ENCODE measurements at places on chromosomes 5 and 9.

DNA sequence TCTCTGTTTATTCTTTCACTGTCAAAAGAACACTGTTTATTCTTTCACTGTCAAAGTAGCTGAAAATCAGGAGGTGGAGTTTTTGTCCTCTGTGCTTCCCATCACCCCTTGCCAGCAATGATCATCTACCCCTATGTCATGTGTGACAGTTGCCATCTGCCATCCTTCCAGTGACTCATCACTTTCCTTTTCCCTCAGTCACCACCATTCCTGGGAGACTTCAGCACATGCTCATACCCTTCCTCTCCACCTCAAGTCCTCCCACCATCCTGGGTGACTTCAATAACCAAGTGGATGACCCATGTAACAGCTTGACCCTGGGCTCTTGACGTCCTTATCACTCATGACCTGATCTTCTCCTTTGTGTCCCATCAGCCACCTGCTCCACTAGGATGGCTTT lies 43.3 kb upstream of the RASEF start:
- DNase-seq: no peak

- DNase-seq: no peak
Observed at GRCh38 chr5:89097103-89097502, 214.1 kb upstream of the MEF2C start.

DNA sequence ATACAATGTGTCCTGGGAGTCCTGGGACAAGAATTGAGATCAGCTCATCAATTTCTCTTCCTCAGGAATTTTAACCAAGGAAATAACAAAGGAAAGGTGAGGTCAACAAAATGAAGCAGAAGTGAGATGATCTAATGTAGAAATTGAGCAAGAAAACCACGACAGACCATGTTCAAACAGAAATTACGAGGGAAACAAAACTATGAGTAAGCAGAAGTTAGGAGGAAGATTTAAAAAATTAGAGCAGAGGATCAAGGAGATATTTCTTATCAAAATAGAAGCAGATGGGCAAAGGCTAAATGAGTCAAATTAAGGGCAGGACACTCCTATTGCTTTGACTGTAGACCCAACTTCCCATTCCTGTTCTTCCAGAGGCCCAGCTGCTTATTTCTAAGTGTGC lies 97.4 kb downstream of the HINT1 start:
- peak; percentile 2 for DNase-seq

GRCh38 chr5:124536333-124536732 lies 210.1 kb downstream of the ZNF608 start:
- DNase-seq: no peak

- peak; percentile 88 for DNase-seq
Observed at GRCh38 chr5:43039471-43040286, 440 bp downstream of the ANXA2R start.

DNA sequence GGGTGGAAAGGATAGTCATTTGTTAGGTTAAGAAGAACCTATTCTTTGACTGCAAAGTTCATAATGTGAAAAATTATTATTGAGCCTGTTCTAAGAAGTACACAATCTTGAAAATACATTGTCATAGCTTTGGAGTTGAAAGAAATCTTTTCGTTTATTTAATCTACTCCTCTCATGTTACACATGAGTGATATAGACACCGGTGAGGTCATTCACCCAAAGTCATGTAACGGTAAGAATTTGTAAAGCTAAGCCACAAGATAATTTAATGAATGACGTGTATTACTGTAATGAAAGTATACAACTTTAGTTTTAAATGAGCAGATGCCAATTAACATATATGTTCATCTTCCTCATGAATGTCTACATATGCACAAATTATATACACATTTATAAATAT lies 284.1 kb upstream of the PDE4D start:
- peak; percentile 39 for DNase-seq

GRCh38 chr5:74903165-74903787 lies 37.1 kb upstream of the FAM169A start:
- no peak for DNase-seq

- no peak for DNase-seq
Observed at GRCh38 chr5:7680260-7680659, 170.7 kb downstream of the CFAP90 start.

DNA sequence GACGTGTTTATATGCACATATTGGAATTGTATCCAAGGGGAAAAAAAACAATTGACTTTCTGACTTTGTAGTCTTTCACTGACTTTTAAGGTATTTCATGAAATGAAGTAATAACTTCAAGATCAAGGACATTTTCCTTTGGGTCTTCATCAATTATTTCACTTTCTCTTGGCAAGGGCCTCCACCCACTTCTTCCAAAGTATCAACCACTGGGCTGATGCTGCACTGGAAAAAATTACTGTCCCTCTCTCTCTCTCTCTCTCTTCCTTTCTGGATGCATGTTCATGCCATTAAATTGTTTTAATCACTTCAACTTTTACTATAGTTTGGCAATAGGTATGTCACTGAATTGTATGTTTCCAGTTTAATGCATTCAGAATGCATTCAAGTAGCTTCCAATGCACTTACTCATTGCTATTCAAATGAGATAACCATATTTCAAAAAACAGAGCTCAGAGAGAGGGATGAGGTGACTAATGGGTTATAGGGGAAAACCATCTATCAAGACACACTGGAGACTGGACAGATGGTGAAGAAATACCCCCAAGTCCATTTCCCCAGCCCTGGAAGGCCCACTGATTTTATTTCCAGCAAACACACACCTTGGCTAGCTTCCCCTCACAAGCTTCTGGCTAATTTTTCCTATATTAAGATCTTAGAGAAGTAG lies 585.3 kb downstream of the EBF1 start:
- peak; percentile 94 for DNase-seq

- DNase-seq: no peak
Observed at GRCh38 chr9:84424931-84425330, 84.4 kb upstream of the SLC28A3 start.

- peak; percentile 65 for DNase-seq
Observed at GRCh38 chr5:158513490-158514318, 586.0 kb downstream of the EBF1 start.

GRCh38 chr5:161258438-161258837 lies 288.1 kb downstream of the GABRB2 start:
- no peak for DNase-seq

DNA sequence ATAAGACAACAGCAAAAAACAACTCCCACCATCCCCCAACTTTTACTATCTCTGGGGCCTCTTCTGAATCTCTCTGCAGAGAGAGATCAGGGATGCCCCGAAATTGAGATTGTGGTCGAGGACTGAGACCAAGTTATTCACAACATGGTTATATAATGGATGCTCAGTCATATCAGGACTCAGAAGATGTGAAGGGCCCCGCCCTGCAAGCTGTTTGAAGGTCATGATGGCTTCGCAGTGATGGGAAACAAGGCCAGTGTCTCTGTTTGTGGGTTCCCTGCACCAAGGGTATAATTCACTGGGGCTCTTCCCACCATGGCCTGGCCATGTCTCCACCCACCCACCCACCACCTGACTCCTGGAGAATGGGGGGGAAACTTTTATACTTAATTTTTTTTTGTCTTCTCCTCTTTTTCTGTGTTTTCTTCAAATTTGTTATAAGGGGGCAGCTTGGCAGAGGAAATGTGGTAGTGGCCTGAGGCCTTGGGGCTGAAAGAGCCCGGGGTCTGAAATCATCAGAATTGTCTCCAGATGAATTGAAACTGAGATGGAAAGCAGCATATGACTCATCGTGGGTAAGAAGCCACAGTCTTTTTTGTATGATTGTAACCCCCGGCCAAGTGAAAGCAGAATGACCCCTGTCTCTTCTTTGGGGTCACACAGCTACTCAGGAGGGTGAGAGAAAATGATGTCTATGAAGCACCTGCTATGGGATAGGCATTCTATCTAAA lies 15.0 kb upstream of the TEX48 start:
- peak; percentile 56 for DNase-seq
